Sciatic nerve (tissue), 2 donors: ENCODE measurements at places on chromosomes 3 and 15. TPM values are rescaled to one million over a fixed set of nuclear protein-coding genes. Genes with fewer than 3 reads are reported as not detected.

Gene LSMEM2
- total RNA-seq, result 2.0 TPM

GRCh38 chr3:189394599-189395121, 222.9 kb downstream of the TPRG1 start:
- no peak for DNase-seq

DNA sequence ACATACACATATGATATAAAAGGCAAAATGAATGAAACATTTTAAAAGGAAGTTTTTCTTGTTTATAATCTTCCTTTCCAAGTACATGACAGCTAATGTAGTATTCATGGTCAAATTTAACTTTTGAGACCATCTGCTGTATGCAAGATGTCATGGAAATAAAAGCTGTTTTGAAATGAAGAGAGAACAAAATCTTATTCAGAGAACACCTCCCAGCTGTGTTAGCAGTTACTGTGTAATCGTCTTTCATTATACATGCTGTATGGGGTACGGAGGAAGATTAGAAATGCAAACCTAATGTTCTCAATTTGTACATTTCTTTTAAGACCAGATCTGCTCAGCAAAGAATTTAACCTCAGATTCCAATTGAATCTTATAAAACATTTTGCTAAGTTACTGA, 1182.3 kb downstream of the OTOL1 start:
- no peak for DNase-seq

GRCh38 chr3:153273217-153273616, 111.2 kb downstream of the RAP2B start:
- DNase-seq, result no peak

DNA sequence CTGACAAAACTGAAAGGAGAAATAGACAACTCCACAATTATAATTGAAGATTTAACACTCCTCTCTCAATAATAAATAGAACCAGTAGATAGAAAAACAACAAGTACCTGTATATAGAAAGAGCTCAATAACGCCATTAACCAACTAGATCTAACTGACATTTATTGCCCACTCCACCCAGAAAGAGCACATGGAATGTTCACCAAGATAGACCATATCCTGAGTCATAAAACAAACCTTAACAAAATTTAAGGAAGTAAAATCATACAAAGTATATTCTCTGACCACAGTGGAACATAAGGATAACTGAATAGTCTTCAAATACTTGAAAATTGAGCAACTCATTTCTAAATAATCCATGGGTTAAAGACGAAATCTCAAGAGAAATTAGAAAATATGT, 25.1 kb downstream of the KBTBD12 start:
- no peak for DNase-seq

GRCh38 chr3:29683018-29683993, 402.4 kb downstream of the RBMS3 start:
- no peak for DNase-seq
